Sigmoid colon (tissue), 7 donors: ENCODE measurements at places on chromosomes 11 and 22.
A peak's percentile ranks its signal among the peaks of the same experiment; 100 is the strongest.

GRCh38 chr11:7088921-7089320 lies at the start of gene RBMXL2:
Gene RBMXL2 (plus strand): TSS chr11:7088998. CDS start chr11:7089121, 123 bp downstream.
- no peak for DNase-seq

GRCh38 chr11:28966951-28967350 lies 858.8 kb downstream of the METTL15 start:
- DNase-seq: no peak

DNA sequence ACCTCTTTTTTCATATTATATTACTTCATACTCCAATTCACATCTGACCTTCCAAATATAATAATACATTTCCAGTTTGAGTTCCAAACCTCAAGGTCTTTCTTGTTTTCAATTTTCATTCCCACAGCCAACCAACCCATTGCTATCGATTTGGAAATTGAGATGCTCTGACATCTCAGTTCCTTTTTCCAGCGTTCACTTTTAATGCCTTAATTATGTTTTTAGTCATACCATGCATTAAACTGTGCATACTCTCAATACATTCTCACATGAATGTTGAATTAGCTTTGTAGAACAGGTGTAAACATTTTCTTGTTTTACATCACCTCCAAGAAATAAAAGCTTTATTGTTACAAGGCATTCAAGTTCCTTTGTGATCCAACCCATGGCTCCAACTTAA lies 294.2 kb upstream of the ANO3 start:
- no peak for DNase-seq

- DNase-seq: no peak
These were observed 61.3 kb upstream of the NARS2 start for GRCh38 chr11:78635814-78636506.

GRCh38 chr11:58632510-58632909 lies 10.0 kb downstream of the CNTF start:
- DNase-seq: no peak

GRCh38 chr11:96116376-96116775 lies 192.5 kb upstream of the MTMR2 start:
- DNase-seq: no peak

DNA sequence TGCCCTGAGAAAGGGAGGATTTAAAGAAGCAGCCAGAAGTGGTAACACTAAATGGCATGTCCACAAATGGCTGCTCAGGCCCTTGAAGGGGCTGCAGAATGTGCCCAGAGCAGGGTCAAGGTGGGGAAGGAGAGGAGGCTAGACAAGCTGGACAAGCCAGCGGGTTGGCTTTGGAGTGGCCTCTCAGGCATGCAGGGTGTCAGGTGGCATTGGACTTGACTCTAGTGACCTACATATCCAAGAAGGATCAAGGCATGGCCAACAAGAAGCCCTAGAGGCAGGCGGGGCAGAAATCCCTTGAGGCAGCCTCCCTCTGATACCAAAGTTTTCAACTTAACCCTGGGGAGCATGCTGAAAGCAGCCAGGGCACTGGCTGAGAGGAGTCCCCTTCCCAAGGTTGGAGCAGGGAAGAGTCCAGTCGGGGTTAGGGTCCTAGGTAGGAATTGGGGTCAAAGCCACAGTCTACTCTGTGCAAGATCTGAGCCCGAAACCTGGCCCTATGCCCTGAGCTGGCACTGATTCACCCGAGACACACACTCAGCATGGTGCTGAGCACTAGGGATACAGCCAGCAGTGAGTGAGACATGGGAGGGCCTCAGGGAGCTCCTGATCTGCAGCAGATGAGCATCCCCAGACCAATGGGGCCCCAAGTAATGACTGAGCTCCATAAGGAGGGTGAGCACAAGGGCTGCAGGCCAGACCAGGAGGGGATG lies 95.8 kb upstream of the ASPHD2 start:
- DNase-seq: no peak

- peak; percentile 67 for DNase-seq
These were observed 624 bp downstream of the TMEM41B start for GRCh38 chr11:9313648-9314290.

- no peak for DNase-seq
These were observed 21.4 kb downstream of the TMPRSS6 start for GRCh38 chr22:37088108-37088605.

DNA sequence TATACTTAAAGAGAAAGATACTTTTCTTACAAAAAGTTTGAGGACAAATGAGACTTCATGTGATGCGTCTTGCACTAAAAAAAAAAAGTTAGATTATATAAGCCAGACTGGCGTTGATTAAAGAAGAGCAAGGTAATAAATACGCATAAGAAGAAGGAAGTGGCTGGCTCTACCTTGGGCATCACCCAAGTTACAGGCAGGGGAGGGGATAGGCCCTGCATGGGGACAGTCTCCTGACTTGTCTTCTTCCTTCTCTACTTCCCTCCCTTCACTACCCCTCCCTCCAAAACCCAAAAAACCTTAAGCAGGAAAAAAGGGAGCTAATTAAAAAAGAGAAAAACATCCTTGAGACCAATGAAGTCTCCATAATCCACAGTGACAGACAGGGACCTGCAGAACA lies 22.3 kb upstream of the TMA7B start:
- DNase-seq: no peak

GRCh38 chr11:19980957-19981669 lies 179.2 kb downstream of the DBX1 start:
- DNase-seq: no peak

- peak; percentile 88 for DNase-seq
These were observed 7.7 kb downstream of the RIN1 start for GRCh38 chr11:66328302-66329144.

DNA sequence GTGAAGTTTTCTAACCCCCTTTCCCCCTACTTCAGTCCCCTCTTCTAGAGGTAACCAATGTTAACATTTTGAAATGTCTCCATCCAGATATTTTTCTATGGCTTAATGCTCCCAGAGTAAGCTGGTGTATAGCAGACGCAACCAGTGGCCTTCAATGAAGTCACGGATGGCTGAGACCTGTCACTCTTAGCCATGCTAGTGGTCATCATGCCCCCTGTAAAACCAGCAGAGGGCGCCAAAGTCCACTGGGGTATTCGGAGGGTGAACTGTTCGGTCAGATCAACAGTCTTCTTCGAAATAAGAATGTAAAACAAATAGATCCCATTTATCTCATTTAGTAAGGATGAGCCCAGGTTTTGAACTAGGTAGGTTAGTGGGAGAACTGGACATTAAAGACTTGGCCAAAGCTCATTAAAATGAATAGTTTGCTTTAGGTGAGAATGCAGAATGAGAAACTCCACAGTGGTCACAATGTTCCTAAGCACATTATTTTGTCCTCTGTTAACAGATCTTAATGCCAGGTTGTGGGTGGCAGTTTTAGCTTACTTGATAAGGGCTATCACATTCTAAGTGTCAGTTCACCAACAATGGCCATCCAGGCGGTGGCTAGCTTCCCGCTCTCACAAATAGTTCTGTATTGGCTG lies 8.6 kb upstream of the MMP8 start:
- DNase-seq: no peak

GRCh38 chr11:8814923-8815240 lies 96.1 kb upstream of the AKIP1 start:
- DNase-seq: no peak

DNA sequence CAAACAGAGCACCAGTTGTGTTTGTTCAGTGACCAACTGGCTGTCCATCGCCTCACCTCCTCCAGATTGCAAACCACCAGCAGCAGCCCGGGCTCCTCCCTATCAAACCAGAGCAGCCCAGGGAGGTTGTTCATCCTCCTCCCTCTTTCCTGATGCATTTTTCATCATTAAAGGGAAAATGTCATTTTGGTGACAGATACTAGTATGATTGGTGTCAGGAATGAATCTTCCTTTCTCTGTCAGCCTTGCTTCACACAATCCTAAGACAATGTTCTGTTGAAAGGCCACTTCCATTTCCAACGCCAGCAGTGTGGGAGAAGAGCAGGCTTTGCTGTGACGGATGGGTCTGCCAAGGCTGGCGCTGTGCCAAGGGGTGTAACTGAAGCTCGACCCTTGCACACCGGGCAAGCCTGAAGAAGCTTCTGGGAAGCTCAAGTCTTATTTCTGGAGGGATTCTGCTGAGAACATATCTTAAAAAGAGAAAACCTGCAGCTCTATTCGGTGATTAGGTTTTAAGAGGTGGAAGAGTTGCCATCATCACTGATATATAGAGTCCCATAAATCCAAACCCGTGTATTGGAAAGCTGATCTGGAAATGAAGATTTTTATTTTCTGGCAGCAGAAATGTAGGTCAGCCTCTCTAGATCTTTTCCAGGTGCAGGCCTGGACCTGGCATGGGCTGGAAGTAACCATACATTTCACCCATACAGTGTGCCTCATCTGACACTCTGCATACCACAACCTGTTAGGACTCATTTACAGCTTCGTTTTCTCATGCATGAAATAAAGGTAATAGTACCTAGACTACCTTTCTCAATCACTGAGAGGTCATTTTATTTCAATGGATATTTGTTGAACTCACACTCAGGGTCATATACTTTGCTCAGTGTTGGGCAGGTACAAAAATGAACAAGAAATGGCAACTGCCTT lies 524.5 kb downstream of the NTM start:
- no peak for DNase-seq

- peak; percentile 27 for DNase-seq
These were observed 60.0 kb upstream of the MYEOV start for GRCh38 chr11:69233744-69234570.

- no peak for DNase-seq
These were observed 60.2 kb upstream of the CRTAM start for GRCh38 chr11:122778148-122778547.

DNA sequence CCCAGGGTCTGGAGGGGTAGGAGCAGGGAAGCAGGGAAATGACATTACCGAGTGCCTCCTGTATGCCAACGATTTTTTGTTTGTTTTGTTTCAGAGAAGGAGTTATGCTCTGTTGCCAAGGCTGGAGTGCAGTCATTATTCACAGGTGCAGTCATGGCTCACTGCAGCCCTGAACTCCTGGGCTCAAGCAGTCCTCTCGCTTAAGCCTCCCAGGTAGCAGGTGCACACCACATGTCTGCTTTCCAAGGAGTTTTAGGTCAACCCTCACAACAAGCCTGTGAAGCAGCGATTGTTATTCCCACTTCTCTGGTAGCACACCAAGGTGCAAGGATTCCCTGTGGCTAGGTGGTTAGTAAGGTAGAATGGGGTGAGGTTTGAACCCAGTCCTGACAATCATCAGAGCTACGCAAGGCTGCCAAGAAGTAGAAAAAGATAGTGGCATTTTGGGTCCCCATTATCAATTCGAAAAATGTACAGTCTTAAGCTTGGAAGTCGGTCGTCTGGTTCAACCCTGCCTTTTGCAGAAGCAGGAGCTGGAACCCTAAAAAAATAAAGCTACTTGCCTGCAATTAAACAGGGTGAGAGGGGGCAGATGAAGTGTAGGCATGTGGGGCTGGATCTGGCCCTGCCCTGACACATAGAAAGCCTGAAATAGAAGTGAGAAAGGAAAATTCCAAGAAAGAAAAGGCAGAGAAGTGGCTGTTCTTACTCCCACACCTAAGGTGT lies 9.1 kb downstream of the UCP3 start:
- peak; percentile 19 for DNase-seq

GRCh38 chr22:28791841-28792490 lies 8.4 kb downstream of the XBP1 start:
- no peak for DNase-seq

DNA sequence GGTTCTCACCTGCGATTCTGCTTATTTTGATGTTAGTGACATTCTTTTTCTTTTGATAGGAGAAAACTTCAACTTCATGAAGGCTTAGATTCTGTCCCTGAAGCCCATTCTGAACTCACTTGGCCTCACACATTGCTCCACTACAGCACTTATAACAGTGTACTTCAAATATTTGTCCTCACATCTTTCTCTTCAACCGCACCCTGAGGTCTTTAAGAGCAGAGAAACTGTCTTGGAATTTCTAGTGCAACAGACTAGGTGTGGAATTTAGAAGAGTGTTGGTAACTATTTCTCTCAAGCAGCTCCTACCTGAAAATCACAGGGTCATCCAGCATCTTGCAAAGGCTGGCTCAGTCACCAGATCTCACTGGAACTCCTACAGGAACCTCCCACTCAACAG lies 7.8 kb downstream of the MRGPRX3 start:
- DNase-seq: no peak

DNA sequence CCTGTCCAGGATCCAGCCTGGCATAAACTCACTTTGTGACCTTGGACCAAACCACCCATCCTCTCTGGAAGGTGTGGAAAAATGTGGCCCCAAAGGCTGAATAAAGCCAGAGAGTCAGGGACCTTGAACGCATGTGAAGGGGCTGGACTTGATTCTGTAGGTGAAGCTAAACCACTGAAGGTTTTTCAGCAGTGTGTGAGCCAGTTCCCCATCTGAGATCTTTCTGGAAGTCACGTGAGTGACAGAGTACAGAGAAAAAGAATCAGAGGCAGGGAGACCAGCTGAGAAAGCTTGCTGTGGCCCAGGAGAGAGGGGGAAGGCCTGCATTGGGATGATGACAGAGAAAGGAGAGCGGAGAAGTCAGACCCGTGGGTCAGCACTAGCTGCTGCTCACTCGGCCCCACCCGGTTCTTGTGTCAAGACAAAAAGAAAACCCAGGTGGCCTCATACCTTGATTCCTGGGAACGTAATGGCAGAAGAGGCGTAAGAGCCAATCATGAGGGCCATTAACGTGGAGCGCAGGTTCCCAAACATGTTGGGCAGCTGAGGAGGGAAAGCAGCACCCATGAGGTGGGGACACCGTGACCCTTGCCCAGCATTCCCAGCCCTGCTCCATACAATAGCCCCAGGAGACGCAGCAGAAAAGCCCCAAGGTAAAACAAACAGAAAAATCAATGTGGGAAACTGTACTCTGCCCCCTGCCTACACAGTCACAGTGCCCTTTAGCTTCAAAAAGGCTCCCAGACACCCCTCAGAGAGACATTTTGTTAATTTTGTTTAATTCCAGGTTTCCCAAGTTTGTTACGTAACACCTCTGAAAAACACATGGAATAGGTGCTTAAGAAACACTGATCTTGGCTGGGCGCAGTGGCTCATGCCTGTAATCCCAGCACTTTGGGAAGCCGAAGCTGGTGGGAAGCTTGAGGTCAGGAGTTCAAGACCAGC lies 17.9 kb downstream of the SLC43A1 start:
- no peak for DNase-seq

DNA sequence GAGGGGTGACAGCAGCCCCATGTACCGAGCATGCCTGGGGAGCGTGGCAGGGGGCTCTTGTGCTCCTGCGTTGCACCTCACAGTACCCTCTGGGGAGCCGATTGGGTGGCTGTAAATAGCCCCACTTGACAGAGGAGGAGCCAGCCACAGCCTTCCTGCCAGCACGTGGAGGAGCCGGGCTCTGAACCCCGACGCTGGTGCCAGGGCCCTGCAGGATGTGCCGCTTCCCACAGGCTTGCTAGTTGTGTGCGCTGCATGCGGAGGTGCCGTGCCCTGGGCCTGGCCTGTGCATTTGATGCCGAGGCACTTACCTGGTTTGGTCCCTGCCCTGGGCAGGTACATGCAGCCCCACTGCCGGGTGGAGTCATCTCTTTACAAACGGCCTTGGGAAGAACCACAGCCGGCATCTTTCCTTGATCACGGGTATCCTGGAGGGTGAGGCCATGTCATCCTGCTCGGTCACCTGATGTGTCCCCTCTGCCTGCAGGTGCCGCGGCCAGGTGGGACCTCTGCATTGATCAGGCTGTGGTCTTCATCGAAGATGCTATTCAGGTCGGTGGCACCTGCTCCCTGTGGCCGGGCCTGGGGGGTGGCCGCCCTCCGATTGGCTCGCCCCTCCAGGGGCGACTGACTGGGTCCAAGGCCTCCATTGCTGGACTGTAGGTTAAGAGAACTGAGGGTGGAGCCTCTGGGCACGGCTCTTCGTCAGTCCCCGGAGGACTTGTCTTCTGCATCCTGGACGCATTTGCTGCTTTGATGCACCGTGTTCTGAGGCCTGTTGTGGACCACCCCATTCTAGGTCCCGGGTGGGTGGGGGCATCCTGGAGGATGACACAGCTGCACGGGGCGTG lies 5.0 kb downstream of the TPCN2 start:
- no peak for DNase-seq

GRCh38 chr22:35921777-35922176 lies 106.8 kb downstream of the RBFOX2 start:
- peak; percentile 90 for DNase-seq
